BJ (cell line): ENCODE measurements at places on chromosomes 5 and 9.

DNA sequence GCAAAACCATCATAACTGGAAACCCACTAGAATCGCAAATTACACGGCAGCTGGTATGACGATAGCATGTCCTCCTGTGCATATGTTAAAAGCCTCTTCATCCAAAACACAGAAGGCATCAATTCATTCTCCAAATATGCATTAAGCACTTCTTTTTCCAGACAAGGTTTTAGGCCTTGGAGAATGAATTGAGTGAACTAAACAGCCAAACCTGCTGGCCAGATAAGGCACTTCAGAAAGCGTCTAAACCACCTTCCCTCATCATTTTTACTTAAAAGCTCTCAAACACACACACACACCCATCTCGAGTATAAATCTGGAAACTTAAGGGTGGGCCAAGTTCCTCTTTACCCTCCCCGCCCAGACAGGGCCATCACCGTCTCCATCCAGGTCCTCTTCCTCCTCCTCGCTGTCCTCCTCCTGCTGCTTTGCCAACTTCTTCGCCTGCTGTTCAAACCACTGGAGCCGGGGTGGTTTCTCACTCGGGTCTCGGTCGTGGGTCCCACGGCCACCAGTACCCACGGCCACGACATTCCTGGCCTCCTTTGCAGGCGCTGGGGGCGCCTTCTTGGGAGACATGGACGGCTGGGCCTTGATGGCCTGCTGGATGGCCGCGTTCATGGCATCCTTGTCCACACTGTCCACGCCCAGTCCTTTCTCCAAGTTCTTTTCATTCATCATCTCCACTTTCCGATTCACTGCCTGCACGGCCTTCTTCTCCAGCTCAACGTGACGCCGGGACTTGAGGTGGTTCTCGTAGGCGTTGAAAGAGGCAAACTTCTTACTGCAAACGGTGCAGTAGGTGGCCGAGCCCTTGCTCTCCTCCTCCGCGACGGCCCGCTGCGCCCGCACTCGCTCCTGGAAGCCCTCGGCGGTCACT is 696 bp downstream of the ZNF622 start:
- DNase-seq, result no peak

GRCh38 chr9:20683351-20684034 is 566 bp upstream of the FOCAD start:
- DNase-seq, result peak; percentile 39

DNA sequence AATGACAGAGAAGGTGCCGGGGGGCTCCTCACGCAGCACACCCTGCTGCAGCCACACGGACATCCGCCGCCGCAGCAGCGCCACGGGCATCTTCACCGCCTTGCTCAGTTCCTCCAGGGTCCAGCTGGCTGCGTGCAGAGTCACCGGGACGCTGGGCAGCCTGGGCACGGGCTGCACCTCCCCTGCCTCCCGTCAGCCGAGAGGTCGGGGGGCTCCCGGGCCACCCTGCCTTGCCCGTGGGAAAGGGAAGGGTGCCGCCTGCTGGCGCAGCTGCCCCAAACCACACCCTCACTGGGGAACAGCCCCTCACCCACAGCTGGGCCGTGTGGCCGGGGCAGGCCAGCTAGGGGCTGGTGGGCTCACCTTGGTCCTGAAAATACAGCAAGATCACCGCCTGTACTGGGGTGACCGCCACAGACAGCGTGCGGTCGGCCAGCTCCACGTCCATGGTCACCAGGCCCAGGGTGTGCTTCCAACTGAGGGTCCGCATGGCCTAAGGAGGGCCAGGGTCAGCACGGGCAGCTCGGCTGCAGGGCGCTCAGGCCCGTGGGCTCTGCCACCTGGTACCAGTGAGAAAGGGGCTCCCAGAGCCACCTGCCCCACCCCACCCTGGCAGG is 3.6 kb upstream of the TMEM210 start:
- no peak for DNase-seq

- DNase-seq, result no peak
These were observed 26.0 kb upstream of the NKD2 start for GRCh38 chr5:982377-983237.

GRCh38 chr5:119329666-119330065 is 26.2 kb upstream of the TNFAIP8 start:
- DNase-seq, result no peak

- DNase-seq, result no peak
These were observed 956.5 kb downstream of the CDH18 start for GRCh38 chr5:19031491-19031890.

GRCh38 chr5:167688341-167689130 is 602.9 kb upstream of the WWC1 start:
- no peak for DNase-seq

GRCh38 chr5:1405121-1405520 is 40.1 kb downstream of the SLC6A3 start:
- no peak for DNase-seq

DNA sequence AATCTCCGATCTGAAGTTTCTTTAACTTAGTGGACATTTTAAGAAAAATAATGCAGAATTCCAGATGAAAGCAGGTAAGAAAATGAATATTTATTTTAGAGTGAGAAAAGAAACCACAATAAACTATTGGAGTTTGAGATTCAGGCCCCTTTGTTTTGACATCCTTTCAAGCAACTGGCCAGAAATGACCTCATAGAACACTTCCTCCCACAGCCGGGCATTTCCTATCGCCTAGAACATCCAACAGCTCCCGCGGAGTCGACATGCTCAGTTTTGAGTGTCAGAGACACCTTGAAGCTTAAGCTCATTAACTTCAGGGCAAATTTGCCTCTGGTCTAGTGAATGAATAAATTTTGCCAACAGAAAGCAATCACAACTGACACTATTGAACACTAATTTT is 369.2 kb downstream of the TLE4 start:
- DNase-seq, result no peak

- no peak for DNase-seq
These were observed 58.9 kb upstream of the NR3C1 start for GRCh38 chr5:143462431-143462830.

- DNase-seq, result no peak
These were observed 85.2 kb upstream of the ZBTB43 start for GRCh38 chr9:126719618-126720031.

DNA sequence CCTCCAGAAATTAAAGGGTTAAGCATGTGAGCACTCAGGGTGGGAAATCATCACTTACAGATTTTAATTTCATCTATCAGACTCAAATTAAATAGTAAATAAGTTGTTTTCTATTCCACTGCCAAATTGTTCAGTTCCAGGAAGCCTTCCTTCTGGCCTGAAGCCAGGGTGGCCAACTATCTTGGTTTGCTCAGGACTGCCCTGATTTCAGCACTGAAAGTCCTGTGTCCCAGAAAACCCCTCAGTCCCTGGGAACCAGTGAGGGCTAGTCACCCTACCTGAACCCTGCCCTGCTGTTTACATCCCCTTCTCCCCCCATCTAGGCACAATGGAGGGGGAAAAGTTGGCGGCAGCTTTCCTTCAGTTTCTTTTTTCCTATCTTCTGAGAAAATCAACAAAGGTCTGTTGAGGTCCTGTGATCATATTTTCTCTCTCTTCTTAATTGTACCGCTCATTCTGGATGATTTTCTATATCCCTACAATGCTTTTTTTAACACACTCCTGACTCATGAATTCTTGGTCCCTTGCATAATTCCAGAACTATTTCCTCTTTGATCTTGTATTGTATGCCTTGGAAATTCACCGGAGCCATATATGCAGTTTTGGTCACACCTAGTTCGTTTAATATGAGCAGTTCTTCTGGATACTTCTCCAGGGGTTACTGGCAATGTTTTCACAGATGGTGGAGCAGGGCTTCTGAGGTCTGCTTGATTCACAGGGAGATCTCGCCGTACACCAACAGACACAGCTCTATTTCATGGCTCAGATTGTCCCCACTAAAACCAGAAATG is 103.8 kb downstream of the MAP1B start:
- no peak for DNase-seq

DNA sequence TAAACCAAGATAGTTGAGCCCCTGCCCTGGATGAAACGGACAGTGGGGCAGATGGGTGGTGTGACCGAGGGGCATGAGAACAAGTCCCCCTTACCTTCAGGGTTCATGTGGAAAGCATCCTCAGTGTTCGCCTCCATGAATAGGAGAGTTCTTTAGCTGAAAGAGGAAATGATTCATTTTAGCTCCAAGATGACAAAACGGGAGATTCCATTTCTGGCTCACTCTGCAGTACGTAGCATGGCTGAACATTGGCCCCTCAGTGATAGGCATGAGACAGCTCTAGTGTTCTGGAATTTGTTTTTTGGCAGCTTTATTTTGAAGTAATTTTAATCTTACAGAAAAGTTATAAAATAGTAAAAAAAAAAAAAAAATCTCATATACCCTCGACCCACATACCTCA is 70.2 kb upstream of the AGXT2 start:
- peak; percentile 22 for DNase-seq

DNA sequence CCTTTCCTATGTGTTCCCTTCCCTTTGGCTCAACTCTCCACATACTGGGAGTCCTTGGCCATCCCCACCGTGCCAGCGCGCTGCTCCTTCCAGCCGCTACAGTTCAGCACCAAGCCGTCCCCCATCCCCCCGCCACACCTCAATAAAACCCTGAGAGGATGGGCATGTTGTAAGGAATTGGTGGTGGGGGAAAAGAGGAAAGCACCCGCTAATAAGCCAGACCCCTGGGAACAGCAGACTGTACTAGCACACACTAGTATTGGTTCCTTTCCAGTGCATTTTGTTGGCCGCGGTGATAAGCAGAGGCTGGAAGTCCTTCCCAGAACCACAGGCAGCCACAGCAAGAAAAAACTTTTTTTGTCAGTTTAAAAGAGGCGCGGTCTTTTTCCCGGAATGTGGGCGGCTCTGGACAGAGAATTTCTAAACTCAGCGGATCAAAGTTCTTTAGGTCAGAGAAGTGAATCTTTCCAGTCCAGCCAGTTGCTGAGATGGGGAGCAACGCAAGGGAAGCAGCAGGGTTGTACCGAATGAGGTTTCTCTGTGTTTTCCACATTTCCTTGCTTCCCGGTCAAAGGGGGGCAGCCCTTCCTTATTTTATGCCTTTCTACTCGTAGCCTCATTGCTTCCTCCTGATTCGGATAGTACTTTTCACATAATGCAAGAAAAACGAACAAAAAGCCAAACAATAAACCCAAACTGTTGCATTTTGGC is 2.1 kb downstream of the CHSY3 start:
- DNase-seq, result no peak

DNA sequence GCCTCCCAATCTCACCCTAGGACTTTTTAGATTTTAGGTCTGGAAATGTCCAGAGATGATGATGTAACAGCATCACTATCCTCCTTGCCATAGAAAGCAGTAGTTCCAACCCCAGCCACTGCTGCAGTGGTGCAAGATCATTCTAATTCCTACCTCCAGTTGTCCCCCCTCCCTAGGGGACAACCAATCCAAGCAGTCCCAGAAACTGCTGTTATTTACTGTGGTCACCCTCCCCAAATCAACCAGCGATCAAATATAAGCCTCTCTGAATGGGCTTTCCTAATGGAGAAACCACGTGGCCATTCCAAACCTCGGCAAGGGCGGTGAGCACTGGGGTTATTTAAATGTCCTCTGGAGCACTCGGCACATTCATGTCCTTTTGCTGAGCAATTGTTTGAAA is 159.8 kb downstream of the SLF1 start:
- no peak for DNase-seq

GRCh38 chr9:112032743-112033142 is 136.1 kb downstream of the UGCG start:
- DNase-seq, result no peak

GRCh38 chr9:93601063-93601462 is 24.7 kb downstream of the PHF2 start:
- no peak for DNase-seq

DNA sequence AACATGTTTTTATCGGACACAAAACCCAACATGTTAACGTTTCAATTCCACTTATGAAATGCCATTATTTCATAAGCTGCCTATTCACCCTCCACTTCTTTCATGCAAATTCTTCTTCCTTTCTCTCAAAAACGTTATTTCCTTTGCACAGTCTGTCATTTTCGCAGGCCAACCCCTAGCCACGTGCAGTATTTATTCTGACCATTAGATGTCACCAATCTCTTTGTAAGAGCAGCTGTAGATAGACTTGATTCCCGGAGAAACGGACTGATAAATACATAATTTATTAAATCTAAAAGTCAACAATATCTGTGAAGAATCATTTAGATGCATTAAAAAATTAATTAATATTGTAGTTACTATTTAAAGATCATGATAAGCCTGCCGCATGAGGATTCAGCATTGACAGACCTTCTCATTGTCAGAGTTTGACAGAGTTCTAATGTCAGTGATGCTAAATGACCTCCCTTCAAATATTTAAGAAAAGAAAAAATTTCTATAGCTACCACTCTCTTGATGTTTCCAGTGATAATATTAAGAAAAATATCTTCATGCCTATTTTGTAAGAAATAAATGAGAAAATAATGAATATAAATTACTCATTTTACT is 933.6 kb downstream of the CDH12 start:
- no peak for DNase-seq

- no peak for DNase-seq
These were observed 142.0 kb upstream of the TRPM3 start for GRCh38 chr9:71263451-71263850.

DNA sequence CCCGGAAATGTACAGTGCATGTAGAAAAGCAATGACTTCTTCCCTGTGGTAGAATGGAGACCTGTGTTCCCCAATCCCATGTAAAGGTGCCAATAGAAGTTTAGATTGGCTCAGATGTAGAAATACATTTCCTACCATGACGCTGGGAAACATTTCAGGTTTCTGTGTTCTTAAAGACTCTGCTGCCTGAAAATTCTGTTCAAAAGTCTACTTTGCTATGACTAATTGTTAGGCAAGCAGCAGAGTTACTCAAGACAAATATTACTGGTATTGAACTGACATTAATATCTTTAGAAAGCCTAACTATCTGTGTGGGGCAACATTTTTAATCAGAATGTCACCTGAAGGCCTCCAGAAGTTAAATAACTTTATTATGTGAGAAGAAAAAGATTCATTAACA is 75.5 kb upstream of the ELL2 start:
- no peak for DNase-seq

GRCh38 chr5:130268489-130268888 is 364.2 kb downstream of the CHSY3 start:
- no peak for DNase-seq

GRCh38 chr5:157116483-157116954 is 7.7 kb upstream of the HAVCR2 start:
- DNase-seq, result no peak

DNA sequence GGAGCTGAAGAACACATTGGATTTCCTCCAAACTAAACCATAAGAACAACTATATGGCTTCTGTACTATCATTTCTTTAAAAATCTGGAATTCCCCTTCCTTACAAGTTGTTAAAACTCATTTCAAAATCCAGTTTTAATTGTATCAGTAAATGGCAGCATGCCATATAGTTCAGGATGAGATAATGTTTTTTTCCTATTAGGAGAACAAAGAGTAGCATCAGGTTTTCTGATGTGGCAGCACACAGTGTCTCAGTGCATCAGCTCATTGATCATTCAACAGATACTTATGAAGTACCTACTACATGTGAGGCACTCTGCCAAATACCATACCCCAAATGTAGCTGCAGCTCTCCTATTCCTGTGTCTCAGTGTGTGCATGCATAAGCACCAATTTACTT is 161.1 kb downstream of the EPB41L4A start:
- no peak for DNase-seq

GRCh38 chr9:123555646-123556045 is 199.6 kb downstream of the CRB2 start:
- DNase-seq, result no peak
